ENCODE measurements at places on chromosomes 7 and 10.

DNA sequence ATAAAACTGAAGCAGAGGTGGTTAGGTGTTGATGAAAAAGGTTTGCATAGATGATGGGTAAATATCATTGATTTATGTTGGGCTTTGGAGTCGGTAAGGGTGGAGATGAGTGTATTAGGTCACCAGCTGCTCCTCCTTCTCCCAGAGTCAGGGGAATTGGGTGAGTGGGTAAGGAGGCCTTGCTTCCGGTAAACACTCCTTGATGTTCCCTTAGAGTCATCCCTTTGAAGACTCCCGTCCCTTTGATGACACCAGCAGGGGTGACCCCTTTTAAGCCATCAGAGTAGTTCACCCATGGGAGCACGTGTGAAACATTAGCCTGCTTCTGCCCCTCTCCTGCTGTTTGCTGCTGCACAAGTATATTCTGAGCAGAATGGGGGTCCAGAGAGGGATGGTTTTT lies 92.2 kb upstream of the DKK1 start:
- no peak for DNase-seq

GRCh38 chr10:68992636-68993440 lies 4.2 kb downstream of the KIFBP start:
- DNase-seq, result no peak

GRCh38 chr7:195010-195829 lies 2.8 kb downstream of the FAM20C start:
- no peak for DNase-seq

DNA sequence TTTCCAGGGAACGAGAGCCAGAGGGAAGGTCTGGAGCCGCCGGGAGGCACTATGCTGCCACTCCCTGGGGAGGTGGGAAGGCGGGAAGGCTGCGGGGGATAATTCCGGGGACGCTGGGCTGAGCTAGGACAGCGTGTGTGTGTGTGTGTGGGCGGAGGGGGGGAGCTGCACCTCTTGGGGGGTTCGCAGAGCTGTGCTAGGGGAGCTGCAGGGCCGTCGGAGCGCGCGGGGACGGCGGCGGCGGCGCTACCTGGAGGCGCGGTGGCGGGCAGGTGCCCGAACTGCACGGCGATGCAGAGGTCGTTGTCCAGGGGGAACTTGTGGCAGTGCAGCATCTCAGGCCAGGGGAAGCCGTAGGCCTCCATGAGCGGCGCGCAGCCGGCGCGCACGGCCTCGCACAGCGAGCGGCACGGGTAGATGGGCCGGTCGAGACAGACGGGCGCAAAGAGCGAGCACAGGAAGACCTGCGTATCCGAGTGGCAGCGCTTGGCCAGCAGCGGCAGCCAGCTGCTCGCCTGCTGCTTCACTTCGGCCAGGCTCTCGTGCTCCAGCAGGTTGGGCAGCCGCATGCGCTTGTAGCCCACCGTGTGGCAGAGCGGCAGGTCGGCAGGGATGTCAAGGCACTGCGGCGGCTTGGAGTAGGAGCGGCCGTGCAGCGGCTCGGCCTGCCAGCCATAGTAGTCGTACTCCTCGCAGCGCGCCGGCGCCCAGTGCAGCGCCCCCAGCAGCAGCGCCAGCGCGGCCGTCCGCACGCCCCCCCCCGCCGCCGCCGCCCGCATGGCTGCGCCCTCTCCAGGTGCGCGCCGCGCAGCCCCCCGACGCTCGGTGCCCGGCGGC lies 526 bp downstream of the SFRP5 start:
- peak; percentile 69 for DNase-seq

Data from HEK293T (cell line).